ENCODE measurements at places on chromosomes 16 and 17. TPM values are rescaled to one million over a fixed set of nuclear protein-coding genes. Genes with fewer than 3 reads are reported as not detected.

GRCh38 chr17:29722411-29723198 is 99.9 kb upstream of the CORO6 start:
- peak; percentile 46 for DNase-seq
- H3K27ac ChIP-seq, result peak overlapping the region; percentile 60
- no peak overlapping the region for H3K4me3 ChIP-seq
- H3K27me3 ChIP-seq, result no peaks in the 10 kb centered on the region

DNA sequence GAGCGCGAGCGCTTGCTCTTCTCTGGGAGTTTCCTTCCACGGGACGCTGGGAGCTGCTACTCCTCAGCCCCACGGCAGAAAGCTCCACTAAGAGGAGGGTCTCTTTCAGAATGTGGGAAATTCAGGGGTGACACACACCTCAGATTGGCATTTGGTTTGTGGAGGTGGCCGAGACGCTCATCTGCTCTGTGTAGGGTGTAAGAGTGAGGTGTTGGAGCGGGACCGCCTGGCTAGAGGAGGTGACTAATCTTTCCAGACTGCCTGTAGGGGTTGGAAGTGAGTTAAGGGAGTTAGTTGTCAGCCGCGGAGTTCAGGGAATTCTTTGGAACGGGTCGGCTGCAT is 735 bp downstream of the PSMD11 start:
- H3K27me3 ChIP-seq, result no peaks in the 10 kb centered on the region
- H3K4me1 ChIP-seq, result peaks cover 10% of the 10 kb centered on the region
- DNase-seq, result peak; percentile 52
- H3K4me3 ChIP-seq, result peak overlapping the region; percentile 86
- H3K27ac ChIP-seq, result peak overlapping the region; percentile 47

- H3K27me3 ChIP-seq, result no peaks in the 10 kb centered on the region
- H3K27ac ChIP-seq, result peak overlapping the region; percentile 73
- DNase-seq, result no peak
- H3K4me3 ChIP-seq, result no peak overlapping the region
- peaks cover 9% of the 10 kb centered on the region for H3K4me1 ChIP-seq
Observed at GRCh38 chr17:82215095-82215971, 2.7 kb upstream of the CCDC57 start.

Gene CRISPLD2
- total RNA-seq, result 10.4 TPM

Gene PDPR
- total RNA-seq, result 13.7 TPM

Gene NGFR
- total RNA-seq, result 2.7 TPM

Gene SLC12A3
- not detected for total RNA-seq

DNA sequence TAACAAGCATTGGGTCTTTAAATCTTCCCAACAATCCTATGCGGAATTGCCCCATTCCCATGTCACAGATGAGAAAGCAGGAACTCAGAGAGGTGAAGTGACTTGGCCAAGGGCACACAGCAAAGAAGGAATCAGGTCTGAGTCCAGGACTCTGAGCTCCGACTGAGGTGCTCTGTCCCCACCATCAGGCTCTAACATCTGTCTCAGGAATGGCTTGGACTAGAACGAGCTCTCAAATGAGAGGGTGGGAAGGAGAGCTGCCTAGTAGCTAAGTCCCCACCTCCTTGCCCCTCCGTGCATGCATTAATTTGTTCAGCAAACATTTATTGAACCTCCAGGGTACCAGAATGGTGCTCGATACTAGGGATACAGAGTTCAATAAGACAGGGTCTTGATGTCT is 26.7 kb downstream of the ABCC3 start:
- no peak overlapping the region for H3K4me3 ChIP-seq
- peak overlapping the region; percentile 76 for H3K27ac ChIP-seq
- no peaks in the 10 kb centered on the region for H3K36me3 ChIP-seq
- no peaks in the 10 kb centered on the region for H3K27me3 ChIP-seq

DNA sequence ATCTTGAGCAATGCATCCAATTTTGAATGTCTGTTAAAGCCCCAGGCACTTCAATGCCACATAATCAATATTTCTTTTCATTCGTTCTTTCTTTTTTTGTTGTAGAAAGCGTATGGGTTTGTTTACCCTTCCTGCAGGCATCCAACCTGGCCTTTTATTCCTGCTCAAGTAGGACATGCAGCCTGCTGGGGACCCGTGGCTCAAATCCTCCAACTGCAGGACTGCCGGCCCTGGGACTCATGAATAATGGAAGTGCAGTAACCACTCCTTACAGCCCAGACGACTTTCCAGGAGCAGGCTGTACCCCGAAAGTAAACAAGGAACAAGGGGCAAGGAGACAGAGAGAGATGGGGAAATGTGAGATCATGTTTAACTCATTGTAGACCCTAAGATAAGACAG is 126.4 kb downstream of the SALL1 start:
- H3K36me3 ChIP-seq, result no peaks in the 10 kb centered on the region
- DNase-seq, result no peak
- H3K4me3 ChIP-seq, result no peak overlapping the region
- H3K4me1 ChIP-seq, result no peaks in the 10 kb centered on the region
- no peaks in the 10 kb centered on the region for H3K27me3 ChIP-seq

GRCh38 chr17:42078396-42079043 is 19.8 kb downstream of the ZNF385C start:
- H3K4me3 ChIP-seq, result no peak overlapping the region
- no peak overlapping the region for H3K27ac ChIP-seq
- no peaks in the 10 kb centered on the region for H3K4me1 ChIP-seq
- H3K36me3 ChIP-seq, result no peaks in the 10 kb centered on the region

- no peak overlapping the region for H3K4me3 ChIP-seq
- no peaks in the 10 kb centered on the region for H3K4me1 ChIP-seq
- H3K36me3 ChIP-seq, result no peaks in the 10 kb centered on the region
- no peak overlapping the region for H3K27ac ChIP-seq
- no peaks in the 10 kb centered on the region for H3K27me3 ChIP-seq
- DNase-seq, result no peak
Observed at GRCh38 chr17:55705847-55706246, 16.8 kb downstream of the TMEM100 start.

Gene RTN4RL1
- 0.32 TPM for total RNA-seq

GRCh38 chr16:59164461-59164860 is 430.3 kb upstream of the GOT2 start:
- DNase-seq, result no peak
- no peaks in the 10 kb centered on the region for H3K36me3 ChIP-seq
- H3K27me3 ChIP-seq, result no peaks in the 10 kb centered on the region

Measured in colonic mucosa (tissue), 4 donors.